ENCODE measurements at places on chromosomes 5 and 9.

DNA sequence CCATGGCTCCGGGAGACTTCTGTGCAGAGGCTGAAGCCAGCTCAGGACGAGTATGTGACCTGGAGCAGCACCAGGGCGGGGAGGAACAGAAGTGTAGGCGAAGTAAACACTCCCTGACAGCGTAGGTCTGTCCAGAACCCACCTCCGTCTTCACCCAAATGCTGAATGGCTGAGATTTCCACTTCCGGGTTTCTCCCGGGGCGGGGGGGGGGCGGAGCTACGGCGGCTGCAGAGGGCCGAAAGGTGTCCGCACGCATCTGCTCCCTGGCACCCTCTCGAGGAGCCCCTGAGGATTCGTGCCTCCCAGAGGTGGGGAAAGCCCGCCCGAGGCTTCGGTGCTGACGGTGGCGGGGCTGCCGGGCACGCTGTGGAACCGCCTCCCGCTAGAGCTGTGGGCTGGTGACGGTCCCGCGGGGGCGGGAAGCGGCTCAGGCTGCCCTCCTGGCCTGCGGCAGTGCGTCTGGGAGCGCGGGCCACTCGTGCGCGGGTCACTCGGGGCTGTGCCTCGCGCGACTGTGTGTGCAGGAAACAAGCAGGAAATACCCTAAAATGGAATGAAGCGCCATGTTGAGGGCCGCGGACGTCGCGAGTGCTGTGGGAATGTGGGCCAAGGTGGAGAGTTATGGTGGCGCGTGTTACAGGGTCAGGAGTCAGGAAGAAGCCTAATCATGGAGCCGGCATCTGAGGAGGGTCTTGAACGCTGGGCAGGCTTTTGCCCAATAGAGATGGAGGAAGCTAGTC, 1425.4 kb downstream of the FOXD4L5 start:
- ATAC-seq, result no peak

DNA sequence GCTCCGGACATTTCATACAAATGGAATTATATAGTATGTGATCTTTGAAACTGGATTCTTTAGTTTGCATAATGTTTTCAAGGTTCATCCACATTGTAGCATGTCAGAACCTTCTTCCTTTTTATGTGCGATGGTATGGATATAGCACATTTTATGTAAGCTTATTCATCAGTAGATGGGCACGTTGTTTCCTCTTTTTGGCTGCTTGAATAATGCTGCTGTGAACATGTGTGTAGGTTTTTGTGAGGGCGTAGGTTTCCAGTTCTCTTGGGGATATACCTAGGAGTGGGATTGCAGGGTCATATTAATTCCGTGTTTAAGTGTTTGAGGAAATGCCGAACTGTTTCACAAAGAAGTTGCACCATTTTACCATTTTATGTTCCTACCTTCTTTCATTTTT, 187.8 kb downstream of the NR3C1 start:
- no peak for ATAC-seq

- no peak for ATAC-seq
Measured at GRCh38 chr9:126799034-126799433, 5.8 kb upstream of the ZBTB43 start.

- ATAC-seq, result no peak
Measured at GRCh38 chr9:38153152-38153909, 84.3 kb upstream of the SHB start.

- ATAC-seq, result no peak
Measured at GRCh38 chr9:61671276-61671973, 481.6 kb downstream of the SPATA31A7 start.

GRCh38 chr5:22842574-22842973, 10.6 kb downstream of the CDH12 start:
- no peak for ATAC-seq

DNA sequence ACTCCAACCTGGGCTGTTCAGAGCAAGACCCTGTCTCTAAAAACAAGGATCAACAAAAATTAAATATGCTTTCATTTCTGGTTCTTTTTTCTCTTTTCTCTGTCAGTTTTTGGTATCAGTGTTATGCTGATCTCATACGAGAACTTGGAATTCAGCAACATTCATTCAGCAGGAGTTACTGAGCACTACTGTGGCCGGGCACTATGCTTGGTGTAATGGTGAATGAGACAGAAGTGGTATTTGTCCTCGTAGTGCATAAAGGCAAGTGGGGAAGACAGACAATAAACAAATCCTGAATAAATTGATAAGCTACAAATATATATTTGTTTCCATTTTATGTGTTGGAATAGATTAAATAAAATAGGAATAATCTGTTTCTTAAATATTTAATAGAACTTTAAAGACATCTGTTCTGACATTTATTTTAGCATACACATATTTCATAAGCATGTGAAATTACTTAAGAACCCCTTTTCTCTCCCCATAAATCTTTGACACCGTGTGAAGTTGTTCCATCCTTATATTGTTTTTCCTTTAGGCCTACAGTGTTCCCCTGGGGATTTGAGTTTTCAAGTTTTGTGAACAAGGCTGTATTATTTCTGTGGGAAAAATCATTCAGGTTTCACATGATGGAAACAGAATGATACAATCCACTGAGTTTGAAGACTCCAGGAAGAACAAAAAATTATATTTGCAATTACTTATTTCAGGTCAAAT, 24.6 kb downstream of the UBAP1 start:
- ATAC-seq, result no peak

All from esophagus mucosa (tissue), 1 donor.